ENCODE measurements at places on chromosomes 7 and 10. TPM values are rescaled to one million over a fixed set of nuclear protein-coding genes. Genes with fewer than 3 reads are reported as not detected.

- no peak for DNase-seq
- H3K4me3 ChIP-seq = no peak overlapping the region
- H3K27ac ChIP-seq = no peak overlapping the region
- H3K4me1 ChIP-seq = no peaks in the 10 kb centered on the region
Observed at GRCh38 chr10:75272896-75273295, 37.1 kb upstream of the COMTD1 start.

Gene GBX1
- total RNA-seq = not detected

Gene CPN1
- total RNA-seq = not detected

DNA sequence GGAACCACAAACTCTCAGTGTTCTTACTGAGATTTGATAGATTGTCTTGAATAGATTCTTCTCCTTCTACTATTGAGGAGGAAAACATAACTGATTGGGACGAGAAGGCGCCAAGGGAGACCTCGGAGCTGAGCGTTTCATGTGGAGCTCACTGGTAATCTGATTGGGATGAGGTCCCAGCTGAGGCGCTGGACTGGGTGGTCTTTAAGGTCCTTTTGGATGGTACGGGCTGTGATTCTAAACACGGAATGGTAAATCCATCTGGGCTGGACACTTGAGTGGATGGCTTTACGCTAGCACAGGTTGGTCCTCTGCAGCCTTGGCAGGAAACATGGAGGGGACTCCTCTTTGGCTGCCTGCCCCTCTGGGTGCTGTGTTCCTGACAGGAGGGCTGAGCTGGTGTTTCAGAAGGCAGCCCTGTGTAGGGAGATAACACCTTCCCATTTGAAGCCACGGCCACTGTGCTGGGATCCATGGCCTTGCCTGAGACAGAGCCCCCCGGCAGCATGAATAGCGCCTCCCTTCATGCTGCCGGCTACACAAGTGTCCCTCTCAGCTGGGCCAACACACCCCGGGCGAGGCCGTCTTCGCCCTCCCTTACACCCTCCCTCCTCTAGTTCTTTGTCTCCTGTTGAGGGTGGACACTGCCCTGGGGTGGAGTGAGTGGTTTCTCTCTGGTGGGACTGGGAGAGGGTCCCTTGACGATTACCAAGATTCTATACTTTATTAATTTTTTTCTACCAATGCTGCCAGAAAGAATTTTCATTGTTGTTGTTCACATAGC is 203.2 kb upstream of the SHH start:
- DNase-seq = no peak
- peaks cover 18% of the 10 kb centered on the region for H3K4me1 ChIP-seq
- peaks cover 3% of the 10 kb centered on the region for H3K27me3 ChIP-seq
- H3K36me3 ChIP-seq = peaks cover 2% of the 10 kb centered on the region

Gene CPED1
- total RNA-seq = not detected

- no peaks in the 10 kb centered on the region for H3K4me1 ChIP-seq
- no peak for DNase-seq
- H3K27me3 ChIP-seq = peaks cover 3% of the 10 kb centered on the region
- H3K36me3 ChIP-seq = no peaks in the 10 kb centered on the region
- no peak overlapping the region for H3K4me3 ChIP-seq
- H3K27ac ChIP-seq = no peak overlapping the region
Observed at GRCh38 chr7:18212758-18213157, 185.1 kb upstream of the PRPS1L1 start.

DNA sequence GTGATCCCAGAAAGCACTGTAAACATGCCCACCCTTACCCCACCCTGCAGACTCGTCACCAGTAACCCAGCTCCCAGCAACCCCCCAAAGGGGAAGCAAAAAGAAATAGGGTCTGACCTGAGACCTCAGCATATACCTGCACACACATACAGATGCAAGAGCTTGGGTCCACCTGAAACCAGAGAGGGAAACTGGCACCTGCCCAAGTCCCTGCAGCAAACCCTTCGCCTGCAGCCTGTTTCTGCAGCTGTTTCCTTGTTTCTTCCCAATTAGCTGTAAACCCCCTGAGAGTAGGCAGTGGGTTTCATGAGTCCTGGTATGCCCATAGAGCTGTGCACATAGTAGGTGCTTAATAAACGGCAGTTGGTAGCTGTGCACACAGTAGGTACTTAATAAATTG is 140.5 kb downstream of the FGFR2 start:
- no peak overlapping the region for H3K4me3 ChIP-seq
- DNase-seq = no peak
- no peak overlapping the region for H3K27ac ChIP-seq
- H3K4me1 ChIP-seq = no peaks in the 10 kb centered on the region
- H3K36me3 ChIP-seq = no peaks in the 10 kb centered on the region
- no peaks in the 10 kb centered on the region for H3K27me3 ChIP-seq

DNA sequence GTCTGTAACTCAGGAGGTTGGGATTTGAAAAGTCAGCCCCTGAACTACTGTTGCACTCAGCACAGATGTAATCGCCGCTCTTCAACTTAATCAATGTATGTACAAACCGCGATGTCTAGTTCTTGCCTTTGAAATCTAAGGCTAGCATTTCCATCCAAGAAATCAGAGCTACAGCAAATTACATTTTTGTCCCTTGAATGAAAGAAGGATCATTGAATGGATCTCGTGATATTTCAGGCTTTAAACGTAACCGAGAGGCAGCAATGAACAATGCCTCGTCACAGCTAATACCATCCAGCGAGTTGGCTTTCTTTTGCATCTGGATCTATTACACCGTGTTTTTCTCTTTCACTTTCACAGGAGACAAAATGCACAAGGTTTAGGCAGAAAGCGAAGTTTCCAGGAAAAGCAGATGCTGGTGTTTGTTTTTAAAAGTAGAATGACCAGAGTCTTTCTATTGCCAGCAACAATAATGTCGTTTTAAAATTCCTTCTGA is 5.5 kb downstream of the SKIDA1 start:
- peak overlapping the region; percentile 72 for H3K4me3 ChIP-seq
- H3K4me1 ChIP-seq = peaks cover 44% of the 10 kb centered on the region
- no peaks in the 10 kb centered on the region for H3K36me3 ChIP-seq
- DNase-seq = no peak

Gene STYXL1
- total RNA-seq = 28.2 TPM

Gene GPR15LG
- not detected for total RNA-seq

DNA sequence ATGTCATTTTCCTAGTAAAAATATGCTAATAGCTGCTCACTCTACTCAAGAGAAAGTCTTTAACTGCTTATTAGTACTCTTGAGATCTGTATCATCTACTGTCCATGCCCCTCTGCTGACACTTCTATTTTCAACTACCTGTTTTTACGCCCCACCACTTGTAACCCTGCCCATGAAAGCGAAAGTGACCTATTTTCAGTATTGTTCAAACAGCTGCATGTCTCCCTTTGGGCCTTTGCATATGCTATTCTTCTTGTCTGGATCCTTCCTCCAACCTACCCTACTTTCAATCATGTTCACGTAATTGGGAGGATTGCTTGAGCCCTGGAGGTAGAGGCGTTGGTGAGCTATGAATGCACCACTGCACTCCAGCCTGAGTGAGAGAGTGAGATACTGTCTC is 1481.3 kb downstream of the GATA3 start:
- H3K27ac ChIP-seq = no peak overlapping the region
- no peak overlapping the region for H3K4me3 ChIP-seq
- H3K36me3 ChIP-seq = no peaks in the 10 kb centered on the region
- no peaks in the 10 kb centered on the region for H3K4me1 ChIP-seq

GRCh38 chr7:129218514-129219062 is 6.2 kb upstream of the AHCYL2 start:
- peak; percentile 86 for DNase-seq
- no peak overlapping the region for H3K4me3 ChIP-seq
- no peak overlapping the region for H3K27ac ChIP-seq
- no peaks in the 10 kb centered on the region for H3K27me3 ChIP-seq
- peaks cover 17% of the 10 kb centered on the region for H3K4me1 ChIP-seq

DNA sequence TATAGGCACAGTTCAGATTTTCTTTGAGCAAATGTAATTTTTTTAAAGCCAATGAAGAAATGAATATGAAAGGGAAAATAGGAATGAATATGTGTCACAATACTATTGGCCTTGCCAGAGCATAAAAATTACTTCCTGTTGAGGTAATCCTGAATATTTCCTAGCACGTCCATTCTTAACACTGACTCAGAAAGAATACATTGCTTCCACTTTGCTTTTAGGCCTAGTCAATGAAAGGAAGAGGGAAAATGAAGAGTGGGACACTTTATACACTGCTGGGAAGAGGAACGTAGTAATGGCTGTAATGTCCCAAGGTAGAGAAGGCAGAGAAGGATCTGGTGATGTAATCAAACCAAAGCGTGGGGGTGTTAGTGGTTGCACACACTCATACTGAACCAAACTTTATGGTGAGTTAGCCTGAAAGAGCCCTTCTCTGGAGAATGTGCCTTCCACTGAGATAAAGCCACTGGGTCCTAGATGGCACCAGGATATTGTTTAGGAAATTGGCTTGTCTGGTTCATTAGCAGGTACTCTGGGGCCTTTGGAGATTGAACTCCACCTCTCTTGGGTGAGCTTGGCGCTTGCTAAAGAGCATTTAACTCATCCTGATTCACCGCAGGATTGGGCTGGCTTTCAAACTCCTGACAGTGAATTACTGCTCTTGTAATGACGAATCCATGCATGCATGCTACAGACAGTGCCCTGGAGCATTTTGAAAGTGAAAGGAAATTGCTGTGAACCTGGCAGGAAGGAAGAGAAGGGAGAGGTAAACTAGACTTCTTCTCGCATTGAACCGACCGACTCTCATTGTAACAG is 254.9 kb downstream of the KIAA1217 start:
- no peaks in the 10 kb centered on the region for H3K36me3 ChIP-seq
- no peak for DNase-seq

Gene SPDYE1
- not detected for total RNA-seq

- no peak overlapping the region for H3K27ac ChIP-seq
- H3K4me3 ChIP-seq = no peak overlapping the region
- H3K27me3 ChIP-seq = no peaks in the 10 kb centered on the region
- H3K36me3 ChIP-seq = peaks cover 6% of the 10 kb centered on the region
Observed at GRCh38 chr10:4057725-4058513, 272.9 kb upstream of the KLF6 start.

- no peaks in the 10 kb centered on the region for H3K27me3 ChIP-seq
- no peak overlapping the region for H3K27ac ChIP-seq
- no peaks in the 10 kb centered on the region for H3K4me1 ChIP-seq
- no peaks in the 10 kb centered on the region for H3K36me3 ChIP-seq
- H3K4me3 ChIP-seq = no peak overlapping the region
- no peak for DNase-seq
Observed at GRCh38 chr7:81036057-81036456, 117.2 kb upstream of the SEMA3C start.

DNA sequence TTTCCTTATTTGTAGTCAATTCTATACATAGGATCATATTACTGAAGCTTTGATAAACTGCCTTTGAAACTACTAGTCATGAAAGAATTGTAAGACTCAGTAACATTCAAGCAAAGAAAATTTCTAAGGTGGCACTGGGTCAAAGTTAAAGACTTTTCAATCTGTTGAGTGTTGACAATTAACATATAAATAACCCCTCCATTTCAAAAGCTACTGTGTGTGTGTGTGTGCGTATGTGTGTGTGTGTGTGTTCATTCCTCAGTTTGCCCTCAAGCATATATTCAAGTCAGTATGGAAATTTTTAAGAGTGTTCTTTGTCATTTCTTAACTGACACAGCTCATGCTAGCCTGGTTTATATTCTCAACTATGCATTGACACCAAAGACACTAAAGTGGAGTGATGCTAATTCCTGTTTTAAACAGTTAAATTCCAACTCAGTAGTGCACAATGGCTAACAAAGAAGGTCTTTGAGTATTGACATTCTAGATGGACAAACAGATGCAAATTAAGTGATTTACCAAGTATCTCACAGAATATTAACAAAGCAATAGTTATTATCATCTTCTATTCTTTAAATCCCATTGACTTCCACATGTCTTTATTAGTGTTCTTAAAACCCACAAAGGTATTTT is 314.8 kb upstream of the GRM3 start:
- DNase-seq = no peak
- H3K36me3 ChIP-seq = no peaks in the 10 kb centered on the region
- no peaks in the 10 kb centered on the region for H3K4me1 ChIP-seq

GRCh38 chr10:83254698-83255097 is 884.6 kb upstream of the GHITM start:
- no peak for DNase-seq
- H3K4me1 ChIP-seq = no peaks in the 10 kb centered on the region
- no peaks in the 10 kb centered on the region for H3K36me3 ChIP-seq
- H3K27me3 ChIP-seq = no peaks in the 10 kb centered on the region
- H3K27ac ChIP-seq = no peak overlapping the region

DNA sequence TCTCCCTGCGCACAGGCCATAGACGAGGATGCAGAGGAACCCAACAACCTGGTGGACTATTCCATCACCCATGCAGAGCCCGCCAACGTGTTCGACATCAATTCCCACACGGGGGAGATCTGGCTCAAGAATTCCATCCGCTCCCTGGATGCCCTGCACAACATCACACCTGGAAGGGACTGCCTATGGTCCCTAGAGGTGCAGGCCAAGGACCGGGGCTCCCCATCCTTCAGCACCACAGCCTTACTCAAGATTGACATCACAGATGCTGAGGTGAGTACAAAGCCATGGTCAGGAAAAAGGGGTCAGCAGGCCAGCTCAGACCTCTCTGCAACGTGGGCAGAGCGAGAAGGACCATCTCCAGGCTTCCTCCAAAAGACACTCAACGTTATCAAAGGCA is 12.3 kb downstream of the LRIT2 start:
- no peaks in the 10 kb centered on the region for H3K36me3 ChIP-seq
- no peaks in the 10 kb centered on the region for H3K4me1 ChIP-seq
- DNase-seq = no peak
- H3K27ac ChIP-seq = no peak overlapping the region

Gene YAE1
- 10.7 TPM for total RNA-seq

- no peak overlapping the region for H3K27ac ChIP-seq
- H3K4me3 ChIP-seq = no peak overlapping the region
- peaks cover 9% of the 10 kb centered on the region for H3K4me1 ChIP-seq
- DNase-seq = no peak
Observed at GRCh38 chr10:124292911-124293615, 125.7 kb downstream of the OAT start.

Gene NRP1
- 0.23 TPM for total RNA-seq

DNA sequence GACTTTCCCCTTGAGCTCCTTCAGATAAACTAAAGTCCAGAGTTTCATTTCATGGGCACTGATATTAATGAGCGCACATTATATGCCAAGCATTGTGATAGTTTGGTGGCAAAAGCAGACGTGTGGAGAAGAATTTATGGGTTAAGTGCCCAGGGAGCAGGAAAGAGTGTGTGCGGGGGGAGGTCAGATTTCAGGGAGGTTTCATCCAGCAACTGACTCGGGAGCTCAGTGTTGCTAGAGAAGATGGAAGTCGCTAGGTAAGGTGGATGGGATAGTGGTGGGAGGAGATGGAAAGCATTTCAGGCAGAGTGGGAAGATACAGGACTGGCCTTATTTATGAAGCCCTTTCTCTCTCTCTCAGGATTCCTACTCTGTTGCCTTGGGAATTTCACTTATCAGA is 223.0 kb downstream of the SNX10 start:
- no peaks in the 10 kb centered on the region for H3K4me1 ChIP-seq
- DNase-seq = no peak
- H3K36me3 ChIP-seq = no peaks in the 10 kb centered on the region

- H3K27ac ChIP-seq = no peak overlapping the region
- H3K27me3 ChIP-seq = no peaks in the 10 kb centered on the region
- DNase-seq = no peak
- H3K4me1 ChIP-seq = no peaks in the 10 kb centered on the region
- no peaks in the 10 kb centered on the region for H3K36me3 ChIP-seq
Observed at GRCh38 chr7:33754933-33755928, 150.1 kb upstream of the BMPER start.
